ENCODE measurements at places on chromosomes 6 and 20. TPM values are rescaled to one million over a fixed set of nuclear protein-coding genes. Genes with fewer than 3 reads are reported as not detected.

ANGPT4 gene
- total RNA-seq: not detected

MRPS10 gene
- 45.1 TPM for total RNA-seq

- DNase-seq: peak; percentile 9
These were observed 637.6 kb downstream of the RNF144B start for GRCh38 chr6:19024737-19025136.

DNA sequence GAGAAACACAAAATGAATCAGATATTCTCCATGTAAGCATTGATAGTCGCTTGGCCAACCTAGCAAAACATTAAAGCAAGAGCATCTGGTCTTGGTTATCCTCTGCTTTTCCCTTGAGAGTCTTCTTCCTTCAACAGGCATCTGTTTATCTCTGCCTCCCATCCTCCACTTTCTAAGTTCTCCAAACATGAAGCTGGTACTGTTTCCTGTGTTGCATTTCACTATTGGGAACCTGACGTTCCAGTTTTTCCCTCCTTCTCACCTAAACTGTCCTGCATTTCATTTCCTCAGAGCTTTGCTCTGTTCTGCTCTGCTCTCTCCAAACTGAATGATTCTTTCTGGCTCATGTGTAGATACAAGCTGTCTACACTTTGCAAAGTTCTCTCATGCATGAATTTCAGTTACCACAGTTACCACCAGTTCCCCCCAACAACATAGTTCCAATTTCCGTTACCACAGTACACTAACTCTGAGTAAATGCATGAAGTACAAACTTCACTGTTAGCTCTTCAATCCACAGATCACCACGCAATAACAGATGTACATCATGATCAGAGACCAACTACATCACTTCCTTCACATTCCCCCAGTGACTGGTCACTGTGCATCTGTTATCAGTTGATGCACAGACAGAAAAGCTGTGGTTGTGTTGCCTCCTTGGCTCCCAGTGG, 86.7 kb upstream of the F13A1 start:
- DNase-seq: no peak

DNA sequence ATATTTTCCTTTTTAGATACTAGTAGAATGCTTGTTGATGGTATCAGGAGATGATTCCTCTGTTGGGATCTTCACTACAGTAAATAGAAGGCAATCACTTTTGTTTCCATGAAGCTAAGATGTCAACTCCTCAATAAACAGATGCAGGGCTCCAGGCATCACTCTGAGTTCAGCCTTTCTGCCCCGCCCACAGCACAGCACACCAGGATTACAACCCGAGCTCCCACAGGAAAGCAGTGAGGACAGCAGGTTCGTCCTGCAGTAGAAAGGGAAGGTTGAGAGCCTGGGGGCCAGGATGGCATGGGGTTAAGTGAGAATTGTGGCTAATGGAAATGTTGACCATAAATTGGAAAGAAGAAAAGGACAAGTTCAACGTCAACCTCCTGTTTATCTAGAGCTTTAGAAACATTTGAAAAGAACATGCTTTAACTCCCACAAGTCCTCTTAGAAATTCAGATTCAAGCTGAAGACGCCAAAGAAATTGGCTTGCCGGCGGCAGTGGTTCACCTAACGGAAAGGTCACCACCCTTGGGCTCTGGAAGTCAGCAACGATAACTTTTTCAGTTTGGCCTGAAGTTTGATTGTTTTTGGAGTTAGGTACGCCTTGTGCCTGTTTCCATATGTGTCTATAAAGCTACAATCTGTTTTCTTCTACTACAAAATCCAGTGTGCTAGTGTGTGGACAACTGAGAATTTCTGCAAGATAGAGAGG, 144.4 kb upstream of the PDE10A start:
- DNase-seq: no peak
